Foreskin melanocyte (primary cell): ENCODE measurements at places on chromosomes 11 and 22.
A peak's percentile ranks its signal among the peaks of the same experiment; 100 is the strongest.

- no peak for DNase-seq
Measured at GRCh38 chr11:413120-414081, 1.4 kb downstream of the SIGIRR start.

GRCh38 chr11:121246021-121246768 lies 46.4 kb upstream of the SC5D start:
- DNase-seq: no peak

DNA sequence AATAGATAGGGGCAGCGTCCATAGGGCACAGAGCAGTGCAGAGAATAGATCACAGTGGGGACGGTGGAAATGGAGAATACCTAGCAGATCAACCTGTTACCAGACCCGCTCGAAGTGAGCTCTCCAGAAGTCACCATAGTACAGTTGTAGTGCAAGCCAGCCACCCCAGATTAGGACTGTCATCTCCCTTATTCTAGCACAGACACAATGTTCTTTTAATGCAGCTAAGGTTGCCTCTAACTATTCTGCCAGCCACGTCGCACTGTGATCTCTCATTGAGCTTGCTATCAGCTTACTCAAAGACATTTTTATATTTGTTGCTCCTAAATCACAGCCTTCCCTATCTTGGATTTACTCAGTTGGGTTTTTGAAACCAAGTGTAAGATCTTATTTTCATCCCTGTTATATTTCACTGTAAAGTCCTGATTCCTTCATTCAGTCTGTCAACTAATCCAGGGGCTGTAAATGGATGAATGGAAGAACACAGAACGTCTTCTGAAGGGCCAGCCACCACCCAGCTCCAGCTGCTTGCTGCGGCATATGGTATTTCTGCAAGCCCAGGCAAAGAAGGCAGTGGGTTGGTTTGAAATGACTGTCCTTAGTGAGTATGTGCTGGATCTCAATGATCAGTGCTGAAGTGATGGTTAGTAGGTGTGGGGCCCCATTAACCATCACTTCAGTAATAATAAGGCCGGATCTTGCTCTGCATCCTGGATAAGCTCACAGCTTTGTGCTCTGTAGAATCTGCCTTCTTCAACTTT lies 3.4 kb downstream of the PARVA start:
- no peak for DNase-seq

DNA sequence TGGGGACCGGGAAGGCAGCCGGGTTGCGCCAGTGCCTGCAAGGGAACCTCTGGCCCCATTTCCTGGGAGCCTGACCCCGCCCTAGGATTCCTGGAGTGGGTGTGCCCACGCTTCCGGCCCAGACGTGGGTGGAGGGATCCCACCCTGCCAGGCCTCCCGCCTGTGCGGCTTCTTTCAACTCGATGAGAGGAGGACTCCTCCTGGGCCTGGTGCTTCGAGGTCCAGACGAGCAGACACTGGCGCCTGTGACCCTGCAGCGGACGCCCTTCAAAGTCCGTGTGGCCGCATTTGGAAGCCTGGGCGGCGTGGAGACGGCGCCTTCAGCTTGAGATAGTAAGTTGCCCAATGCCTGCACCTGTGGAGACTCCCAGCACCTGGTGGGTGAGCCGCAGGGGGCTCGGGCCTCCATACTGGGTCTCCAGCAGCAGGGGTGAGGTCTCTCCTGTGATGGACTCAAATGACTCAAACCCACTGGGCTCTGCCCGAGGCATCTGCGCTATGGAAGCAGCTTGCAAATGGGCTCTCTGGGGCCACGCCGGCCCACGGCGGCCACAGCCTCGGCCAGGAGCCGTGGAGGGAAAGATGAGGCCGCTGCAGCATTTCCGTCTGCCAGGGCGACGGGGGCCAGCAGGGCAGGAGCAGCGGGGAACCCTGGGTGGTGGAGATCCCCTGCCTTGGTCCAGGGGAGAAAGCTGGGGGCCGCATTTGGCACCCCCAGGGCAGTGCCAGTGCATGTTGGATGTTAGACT lies 64.3 kb upstream of the PPARA start:
- no peak for DNase-seq

DNA sequence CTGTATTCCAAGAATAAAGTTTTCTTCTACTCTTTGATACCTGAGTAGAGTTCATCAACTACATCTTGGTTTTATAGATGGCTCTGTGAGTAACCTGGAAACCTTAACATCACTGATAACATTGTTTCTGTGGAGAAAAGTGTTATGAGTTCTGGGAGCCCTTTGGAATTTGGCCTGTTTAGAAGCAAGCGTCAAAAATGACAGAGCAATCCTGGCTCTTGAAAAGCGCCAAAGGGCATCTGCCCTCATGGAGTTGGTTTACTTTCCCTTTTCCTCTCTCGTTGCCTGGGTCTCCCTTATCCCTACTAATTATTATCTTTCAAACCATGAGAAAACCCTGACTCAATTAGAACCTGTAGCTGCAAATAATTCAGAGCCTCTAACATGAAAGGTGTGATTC lies 140.1 kb downstream of the DBX1 start:
- no peak for DNase-seq

DNA sequence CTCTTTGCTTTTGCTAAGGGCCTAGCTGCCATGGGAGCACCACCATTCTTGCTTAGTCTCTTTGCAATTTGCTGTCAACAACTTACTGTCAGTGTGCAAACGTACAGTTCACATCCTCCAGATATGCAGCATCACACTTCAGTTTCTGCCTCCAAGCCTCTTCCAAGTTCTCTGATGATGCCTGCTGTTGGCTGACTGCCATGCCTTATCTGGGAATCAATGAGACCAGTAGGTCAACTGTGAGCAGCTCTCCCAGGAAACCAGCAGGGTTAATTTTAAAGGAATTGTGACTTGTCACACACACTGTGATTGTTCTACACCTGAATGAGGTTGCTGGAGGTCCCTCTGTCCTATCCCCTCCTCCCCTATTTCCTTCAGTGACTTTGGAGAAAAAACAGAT lies 56.0 kb downstream of the COPB1 start:
- peak; percentile 27 for DNase-seq

- peak; percentile 12 for DNase-seq
Measured at GRCh38 chr11:76680518-76681425, 10.2 kb upstream of the LRRC32 start.
